Stimulated activated CD4-positive, alpha-beta T cell treated with anti-CD3 and anti-CD28 coated beads, Interleukin-1b, Interleukin-23, amount 100 ng/mL, for 1 hour (primary cell): ENCODE measurements at places on chromosomes 3 and 15.

DNA sequence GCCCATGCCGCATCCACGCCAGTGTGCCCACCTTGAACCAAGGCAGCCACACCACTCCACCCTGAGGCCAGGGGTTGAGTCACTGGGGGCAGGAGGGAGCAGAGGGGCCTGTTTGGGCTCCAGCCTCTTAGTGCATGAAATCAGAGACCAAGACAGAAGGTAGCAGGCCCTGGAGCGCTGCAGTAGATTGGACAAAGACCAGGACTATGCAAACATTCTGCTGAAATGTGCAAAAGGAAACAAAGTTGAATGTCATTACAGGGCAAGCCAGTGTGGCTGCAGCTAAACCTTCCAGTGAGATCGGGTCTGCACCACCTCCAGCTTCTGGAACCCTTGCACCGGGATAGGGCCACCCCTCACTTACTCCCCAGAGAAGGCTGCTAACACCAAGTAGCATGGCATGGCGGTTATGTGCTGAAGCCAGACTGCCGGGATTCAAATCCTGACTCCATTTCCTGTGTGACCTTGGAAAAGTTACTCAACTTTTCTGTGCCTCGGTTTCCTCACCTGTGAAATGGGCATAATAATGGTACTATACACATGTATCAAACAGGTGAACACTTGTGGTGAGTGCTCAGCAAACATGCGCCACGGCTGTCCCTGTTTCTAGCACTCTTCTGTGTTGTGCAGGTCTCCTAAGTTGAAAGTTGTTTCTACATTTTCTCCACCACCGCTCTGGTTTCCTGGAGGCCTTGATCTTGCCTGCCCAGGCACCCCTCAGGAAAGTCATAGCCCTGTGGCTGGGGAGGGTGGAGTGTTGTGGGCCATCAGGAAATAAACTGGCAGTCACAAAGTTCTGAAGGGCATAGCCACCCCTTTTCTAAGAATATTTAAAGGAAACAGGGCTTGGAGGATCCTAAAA, 25.0 kb upstream of the GP9 start:
- DNase-seq, result no peak

GRCh38 chr15:59537403-59537802, 74.2 kb upstream of the GCNT3 start:
- no peak for DNase-seq

- no peak for DNase-seq
Observed at GRCh38 chr3:158810823-158811724, 9.2 kb downstream of the MFSD1 start.

DNA sequence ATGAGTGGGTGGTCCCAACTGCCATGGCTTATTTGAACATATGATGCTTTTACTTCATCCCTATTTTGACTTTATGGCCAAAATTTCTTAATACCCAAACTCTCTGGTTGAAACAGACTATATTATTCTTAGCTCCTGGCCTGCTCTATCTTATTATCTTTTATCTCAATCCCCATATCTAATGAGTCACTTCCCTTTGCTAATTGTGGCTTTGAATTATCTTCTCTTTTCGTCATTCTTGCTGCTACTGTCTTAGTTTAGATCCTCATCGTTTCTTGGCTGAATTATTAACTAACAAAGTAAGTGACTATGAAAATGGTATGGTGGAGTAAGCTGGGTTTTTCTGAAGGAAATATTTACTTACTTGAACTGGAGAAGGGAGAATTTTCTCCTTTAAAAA, 28.2 kb upstream of the DNAJC19 start:
- no peak for DNase-seq

- DNase-seq, result no peak
Observed at GRCh38 chr3:14123308-14124222, 1.1 kb downstream of the CHCHD4 start.

DNA sequence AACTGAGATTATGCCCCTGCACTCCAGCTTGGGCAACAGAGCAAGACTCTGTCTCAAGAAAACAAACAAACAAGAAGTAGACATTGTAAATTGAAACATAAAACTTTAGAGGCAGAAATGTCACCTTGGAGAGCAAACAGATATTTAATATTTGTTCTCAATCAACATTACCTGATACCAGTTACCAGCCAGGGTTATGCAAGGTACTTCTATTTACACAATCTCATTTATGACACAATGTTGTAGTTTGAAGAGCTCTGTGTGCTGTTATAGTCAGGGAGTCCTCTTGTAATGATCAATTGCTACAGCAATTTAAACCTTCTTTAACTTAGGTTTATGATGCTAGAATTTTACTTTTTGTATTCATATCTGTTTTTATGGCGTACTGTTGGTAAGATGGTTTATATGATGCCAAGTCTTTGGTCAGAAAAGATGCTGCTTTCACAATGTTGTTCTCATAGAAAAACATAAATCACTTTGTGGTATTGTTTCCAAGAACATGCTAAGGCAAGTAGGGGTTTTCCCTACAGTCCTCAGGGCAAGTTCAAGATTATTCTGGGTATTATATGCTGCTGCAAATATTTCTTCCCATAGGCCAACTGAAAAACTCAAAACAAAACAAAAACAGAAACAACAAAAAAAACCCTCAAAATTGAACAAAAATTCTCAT, 173.5 kb downstream of the TNIK start:
- DNase-seq, result no peak
